MV-4-11 (cell line): ENCODE measurements at places on chromosomes 13 and 19.

DNA sequence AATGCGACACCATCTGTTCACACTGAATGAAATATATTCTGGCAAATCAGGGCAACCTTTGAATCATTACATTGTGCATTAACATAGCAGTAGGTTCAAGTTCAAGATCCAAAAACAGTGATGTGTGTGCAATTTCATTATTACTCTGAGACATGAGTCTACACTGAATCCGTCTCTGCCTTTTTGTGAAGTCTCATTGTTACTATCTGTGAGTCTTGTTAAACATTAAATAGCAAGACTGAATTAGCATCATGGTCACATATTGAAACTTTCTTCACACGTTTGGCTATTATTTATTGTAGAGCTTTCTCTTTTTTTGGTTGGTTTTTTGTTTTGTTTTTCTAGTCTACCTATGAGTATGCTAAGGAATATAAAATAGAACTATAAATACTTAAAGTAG lies 117.1 kb upstream of the SLITRK5 start:
- no peak for DNase-seq

DNA sequence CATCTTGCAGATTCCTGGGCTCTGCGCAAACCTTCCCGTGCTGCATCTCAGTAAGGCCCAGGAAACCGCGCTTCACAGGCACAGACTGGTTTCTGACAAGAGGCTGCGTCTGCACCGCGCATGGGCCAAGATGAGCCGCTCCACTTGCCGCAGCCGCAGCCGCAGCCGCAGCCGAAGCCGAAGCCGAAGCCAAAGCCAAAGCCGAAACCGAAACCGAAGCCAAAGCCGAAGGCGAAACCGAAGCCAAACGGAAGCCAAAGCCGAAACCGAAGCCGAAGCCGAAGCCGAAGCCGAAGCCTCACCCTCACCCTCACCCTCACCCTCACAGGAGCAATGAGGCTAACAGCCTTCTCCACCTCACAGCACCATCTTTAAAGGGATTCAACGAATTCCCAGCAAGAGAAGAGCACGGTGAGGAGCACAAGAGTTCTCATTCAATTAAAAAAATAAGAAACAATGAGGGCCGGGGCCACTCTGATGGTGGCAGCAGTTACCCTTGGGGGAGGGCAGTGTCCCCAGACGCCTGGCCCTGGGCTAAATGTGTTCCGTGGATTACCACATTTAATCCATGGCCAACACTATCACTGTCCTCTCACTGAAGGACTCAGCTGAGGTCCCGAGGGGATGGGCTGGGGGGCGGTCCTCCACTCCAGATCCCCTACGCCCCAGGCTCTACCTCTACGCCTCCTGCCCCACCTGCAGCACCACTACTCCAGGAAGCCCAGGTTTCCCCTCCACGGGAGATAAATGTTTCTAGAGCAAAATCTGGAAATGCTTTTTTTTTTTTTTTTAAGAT lies 29.1 kb downstream of the ZNF787 start:
- DNase-seq = no peak

DNA sequence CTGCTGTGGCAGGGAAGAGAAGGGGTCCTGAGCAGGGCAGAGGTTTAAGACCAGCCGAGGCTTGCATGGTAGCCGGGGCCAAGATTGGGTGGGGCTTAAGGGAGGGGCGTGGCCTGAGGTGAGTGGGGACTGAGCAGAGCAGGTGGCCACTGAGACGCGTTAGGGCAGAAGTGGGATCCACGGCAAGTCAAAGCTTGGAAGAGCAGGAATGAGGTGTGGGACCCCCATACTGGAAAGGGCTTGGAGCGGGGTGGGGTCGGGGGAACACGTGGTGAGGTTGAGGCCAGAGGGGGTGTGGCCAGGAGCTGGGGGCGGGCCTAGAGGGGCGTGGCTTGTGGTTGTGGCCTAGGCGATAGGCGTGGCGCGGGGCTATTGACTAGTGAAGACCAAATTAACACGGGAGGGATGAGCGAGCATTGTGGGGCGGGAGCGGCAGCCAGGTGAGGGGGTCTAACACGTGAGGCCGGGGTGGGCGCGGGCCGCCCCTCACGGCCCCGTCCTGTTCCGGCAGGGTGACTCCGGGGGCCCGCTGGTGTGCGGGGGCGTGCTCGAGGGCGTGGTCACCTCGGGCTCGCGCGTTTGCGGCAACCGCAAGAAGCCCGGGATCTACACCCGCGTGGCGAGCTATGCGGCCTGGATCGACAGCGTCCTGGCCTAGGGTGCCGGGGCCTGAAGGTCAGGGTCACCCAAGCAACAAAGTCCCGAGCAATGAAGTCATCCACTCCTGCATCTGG lies 3.3 kb downstream of the CFD start:
- peak; percentile 57 for DNase-seq

DNA sequence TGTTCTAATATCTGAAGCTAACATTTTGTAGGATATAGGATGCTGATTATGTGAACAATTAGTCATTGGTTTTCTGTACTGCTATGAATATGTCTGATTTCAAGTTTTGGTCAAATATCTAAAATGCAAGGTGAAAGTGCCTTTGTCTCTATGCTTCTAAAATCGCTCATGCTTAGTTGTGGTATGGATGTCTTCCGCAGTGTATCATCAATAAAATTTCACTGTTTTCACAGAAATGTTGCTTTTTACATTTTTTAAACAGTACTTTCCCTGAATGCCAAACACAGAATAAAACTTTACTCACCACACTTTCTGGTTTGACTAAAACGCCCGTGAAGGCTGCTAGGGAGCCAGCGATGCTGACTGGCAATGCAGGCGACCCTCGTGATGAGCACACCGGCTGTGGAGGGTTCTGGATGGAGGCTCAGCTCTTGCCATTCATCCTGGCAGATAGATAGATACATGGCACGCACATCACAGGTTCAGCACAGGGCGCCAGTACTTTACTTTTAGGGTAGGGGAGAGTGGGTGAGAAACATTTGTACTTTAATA lies 40.1 kb downstream of the SLC7A9 start:
- DNase-seq = no peak

- peak; percentile 67 for DNase-seq
These were observed 35.6 kb upstream of the SPATA13 start for GRCh38 chr13:24124789-24125476.

- peak; percentile 100 for DNase-seq
These were observed 9.9 kb upstream of the FPR3 start for GRCh38 chr19:51784922-51785690.

GRCh38 chr19:12669270-12670158 lies 2.9 kb downstream of the WDR83 start:
- peak; percentile 84 for DNase-seq

GRCh38 chr19:31135841-31136240 lies 213.4 kb downstream of the TSHZ3 start:
- no peak for DNase-seq

GRCh38 chr13:87131611-87132010 lies 539.6 kb upstream of the SLITRK5 start:
- DNase-seq = no peak

DNA sequence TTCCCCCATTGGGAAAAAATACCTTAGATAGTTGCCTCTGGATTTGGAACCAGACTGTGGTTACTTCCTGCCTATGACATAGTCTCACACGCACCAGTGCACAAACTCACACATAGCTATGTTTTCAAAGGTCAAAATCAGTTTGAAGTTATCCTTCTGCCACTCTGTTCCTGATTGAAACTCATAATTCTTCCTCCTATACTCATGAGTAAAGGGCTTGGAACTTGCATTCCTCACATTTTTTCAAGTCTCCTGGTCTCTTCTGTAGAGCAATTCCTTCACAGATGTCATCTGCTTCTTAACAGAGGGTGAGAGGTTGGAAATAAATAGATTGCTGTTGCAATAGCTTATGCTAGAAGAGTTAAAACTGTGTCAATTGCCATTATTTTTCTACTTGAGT lies 18.6 kb upstream of the POSTN start:
- DNase-seq = no peak

DNA sequence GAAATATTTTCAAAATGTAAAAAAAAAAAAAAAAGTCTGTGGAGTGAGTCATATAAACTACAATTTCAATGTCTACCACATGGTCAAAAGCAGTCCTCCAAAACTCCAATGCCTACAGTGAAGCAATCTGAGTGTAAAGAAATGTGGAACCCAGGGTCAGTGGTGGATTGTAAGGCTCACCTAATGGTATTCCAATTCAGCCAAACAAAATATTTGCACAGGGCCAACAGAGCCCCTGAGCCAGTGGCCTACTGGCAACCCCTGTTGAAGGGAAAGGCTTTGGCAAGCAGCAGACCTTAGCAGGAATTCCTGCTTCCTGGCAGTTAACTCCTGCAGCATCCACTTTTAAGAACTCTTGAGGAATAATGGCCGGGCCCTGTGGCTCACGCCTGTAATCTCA lies 3.4 kb downstream of the DNMT1 start:
- peak; percentile 44 for DNase-seq

DNA sequence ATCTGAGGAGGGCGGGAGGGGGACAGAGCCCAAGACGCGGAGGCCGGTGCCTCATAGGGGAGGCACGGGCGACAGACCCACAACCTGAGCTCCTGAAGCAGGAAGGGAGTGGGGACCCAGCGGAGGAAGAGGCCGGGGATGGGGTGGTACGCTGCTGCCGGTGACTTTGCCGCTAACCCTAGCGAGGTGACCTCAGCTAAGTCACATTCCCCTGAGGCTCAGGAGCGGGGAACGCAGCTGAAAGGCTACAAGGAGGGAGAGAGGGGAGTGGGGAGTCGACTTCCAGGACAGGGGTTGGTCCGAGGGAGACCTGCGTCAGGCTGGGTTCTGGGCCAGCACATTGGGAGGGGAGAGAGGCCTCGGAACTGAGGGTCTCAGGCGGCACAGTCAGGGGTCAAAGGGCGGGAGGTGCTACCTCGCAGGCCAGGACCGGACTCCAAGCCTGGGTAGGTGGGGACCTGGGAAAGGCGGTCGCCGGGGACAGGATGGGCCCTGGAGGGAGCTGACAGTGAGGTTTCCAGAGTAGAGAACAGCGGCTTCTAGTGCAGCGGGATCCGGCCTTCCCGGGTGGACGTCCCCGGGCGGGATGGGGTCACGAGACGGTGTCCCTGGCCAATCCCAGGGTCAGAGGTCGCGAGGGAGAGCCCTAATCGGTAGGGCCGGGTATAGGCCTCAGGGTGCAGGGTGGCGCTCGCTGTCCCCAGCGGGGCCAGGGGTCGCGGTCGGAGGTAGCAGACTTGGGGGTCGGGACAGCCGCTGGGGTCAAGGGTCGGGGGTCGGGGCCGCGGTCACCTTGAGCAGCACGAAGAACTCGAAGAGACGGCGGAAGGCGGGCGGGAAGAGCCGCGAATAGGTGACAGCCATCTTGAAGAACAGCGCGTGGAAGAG lies 699 bp downstream of the TMEM259 start:
- no peak for DNase-seq

DNA sequence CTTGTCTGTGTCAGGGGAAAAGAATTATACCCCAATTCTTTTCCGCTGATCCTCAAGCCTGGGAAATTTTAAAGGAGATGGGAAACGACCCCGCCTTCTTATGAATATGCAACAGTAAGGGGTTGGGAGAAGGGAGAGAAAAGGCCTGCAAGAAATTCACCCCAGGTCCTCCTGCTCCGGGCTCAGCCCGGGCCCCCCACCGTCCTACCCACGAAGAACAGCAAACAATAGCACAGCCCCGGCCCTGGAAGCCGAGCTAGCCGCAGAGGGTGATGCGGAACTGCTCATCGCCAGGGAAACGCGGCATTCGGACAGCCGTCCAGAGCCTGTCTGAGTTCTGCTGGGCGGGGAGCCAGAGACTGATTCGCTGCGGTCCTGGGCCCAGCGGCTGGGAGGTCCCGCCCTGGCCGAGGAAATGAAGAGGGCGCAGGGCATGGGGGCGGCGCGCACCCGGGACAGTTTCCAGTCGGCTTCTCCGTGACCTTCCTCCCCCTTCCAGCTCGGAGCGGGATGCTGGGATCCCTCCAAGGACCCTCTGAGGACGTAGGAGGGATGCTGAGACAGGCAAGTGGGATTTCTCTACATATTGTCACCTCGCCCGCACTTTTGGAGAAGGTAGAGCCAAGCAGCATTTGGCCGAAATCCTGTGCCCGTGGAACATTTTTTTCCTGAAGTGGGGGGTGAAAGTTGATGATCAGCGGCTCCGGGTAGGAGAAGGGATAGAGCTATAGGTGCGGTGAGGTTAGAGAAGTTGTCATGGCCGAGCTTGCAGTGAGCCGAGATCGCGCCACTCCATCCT lies 82.3 kb upstream of the C1QTNF9B start:
- peak; percentile 61 for DNase-seq

DNA sequence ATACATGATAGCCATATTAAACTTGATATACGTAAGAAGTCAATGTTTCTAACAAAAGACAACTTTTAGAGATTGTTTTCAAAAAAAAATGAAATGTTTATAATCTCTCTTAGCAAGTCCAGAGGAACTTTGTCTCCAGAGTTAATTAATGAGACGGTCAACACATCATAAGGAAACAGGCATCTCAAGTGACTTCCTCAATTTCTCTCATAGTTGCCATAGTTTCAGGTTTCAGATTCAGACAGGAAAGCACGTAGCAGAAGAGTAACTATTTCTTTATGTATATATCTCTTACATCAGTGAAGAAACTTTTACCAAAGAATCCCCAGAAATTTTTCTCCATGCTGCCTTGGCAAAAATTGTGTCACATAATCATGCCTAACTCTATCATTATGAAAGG lies 159.6 kb upstream of the ATXN8OS start:
- DNase-seq = peak; percentile 77

DNA sequence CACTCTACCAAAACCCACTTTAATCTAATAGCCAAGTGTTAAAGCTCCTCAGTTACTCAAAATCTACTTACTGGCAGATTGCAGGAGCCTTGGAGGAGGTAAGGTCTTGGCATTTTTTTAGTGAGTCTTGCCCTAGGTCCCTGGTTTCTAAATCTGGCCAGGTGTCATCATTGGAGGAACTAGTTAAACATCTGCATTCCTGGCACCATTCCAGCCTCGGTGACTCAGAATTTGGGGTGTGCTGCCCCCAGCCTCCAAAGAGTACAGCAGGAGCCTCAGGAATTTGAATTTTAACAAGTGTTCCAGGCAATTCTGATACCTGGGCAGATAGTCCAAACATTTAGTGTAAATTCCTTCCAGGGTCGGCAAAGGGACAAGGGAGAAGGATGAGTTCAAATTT lies 37.4 kb downstream of the KLF5 start:
- no peak for DNase-seq

DNA sequence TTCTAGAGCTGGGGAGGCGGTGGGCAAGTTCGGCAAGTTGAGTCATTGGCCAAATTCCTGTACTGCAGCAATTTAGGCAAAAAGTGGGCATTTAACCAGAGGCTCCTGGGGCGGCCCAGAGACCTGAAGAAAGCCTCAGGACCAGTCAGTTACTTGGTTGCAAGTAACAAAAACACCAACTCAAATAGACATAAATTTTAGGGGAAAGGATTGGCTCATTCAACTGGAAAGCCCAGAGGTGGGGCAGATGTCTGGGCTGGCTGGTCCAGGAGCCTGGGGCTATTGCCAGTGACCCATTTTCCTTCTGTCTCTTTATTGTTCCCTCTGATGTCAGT lies 97.1 kb downstream of the SIPA1L3 start:
- DNase-seq = no peak

- DNase-seq = peak; percentile 27
These were observed 56.2 kb upstream of the AKAP11 start for GRCh38 chr13:42215578-42216421.

GRCh38 chr19:4279530-4280422 lies 710 bp downstream of the SHD start:
- no peak for DNase-seq

GRCh38 chr13:94323764-94324758 lies 155.4 kb downstream of the DCT start:
- no peak for DNase-seq

- DNase-seq = peak; percentile 39
These were observed 1.8 kb downstream of the MBD3 start for GRCh38 chr19:1590641-1591397.

- no peak for DNase-seq
These were observed 2.6 kb upstream of the GSX1 start for GRCh38 chr13:27789495-27790303.

GRCh38 chr13:24654741-24655140 lies 25.5 kb upstream of the ATP12A start:
- no peak for DNase-seq
